H4 (cell line): ENCODE measurements at places on chromosomes 7 and 10.

DNA sequence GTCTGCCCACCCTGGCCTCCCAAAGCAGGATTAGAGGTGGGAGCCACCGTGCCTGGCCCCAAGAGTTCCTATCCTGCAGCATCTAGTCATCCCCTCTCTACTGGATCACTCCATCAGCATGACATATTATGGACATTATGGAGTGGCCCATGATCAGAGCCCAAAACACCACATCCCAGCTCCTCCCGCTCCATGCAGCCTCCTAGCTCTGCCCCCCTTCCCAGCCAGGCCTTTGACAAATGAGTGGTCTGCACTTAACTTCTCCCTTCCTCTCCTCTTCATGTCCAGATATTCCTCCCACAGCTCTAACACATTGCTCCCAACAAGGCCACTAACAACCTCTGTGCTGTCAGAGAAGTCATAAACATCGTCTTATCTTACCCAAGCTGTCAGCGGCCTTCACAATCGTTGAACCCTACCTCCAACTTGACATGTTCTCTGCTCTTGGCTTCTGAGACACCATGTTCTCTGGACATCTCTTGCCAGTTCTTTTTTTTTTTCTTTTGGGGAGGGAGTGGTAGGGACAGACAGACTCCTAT, 187.6 kb downstream of the NSUN6 start:
- no peak for DNase-seq

- DNase-seq, result peak; percentile 83
These were observed 10.4 kb downstream of the STMP1 start for GRCh38 chr7:135672560-135673359.

GRCh38 chr7:133255486-133255885, 2.6 kb downstream of the EXOC4 start:
- DNase-seq, result no peak

GRCh38 chr10:97590082-97590747, 694 bp downstream of the C10orf62 start:
- no peak for DNase-seq

DNA sequence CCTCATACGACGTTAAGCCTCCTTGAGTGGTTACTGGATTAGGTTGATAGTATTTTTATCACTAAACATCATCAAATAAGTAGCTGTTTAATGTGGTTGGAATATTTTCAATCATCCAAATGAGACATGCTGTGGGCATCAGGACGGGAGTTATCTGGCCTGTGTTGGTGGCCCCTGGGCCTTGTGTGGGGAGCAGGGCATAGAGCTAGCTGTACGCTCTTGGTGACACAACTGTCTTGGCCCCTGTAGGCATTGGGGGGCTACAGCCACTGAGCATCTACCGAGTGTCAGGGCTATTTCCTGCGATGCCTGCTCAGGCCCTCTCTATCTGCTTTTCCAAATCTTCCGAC, 28.3 kb downstream of the BAG3 start:
- DNase-seq, result no peak

GRCh38 chr7:140364819-140365218, 33.5 kb downstream of the SLC37A3 start:
- DNase-seq, result no peak

- DNase-seq, result no peak
These were observed 501.3 kb downstream of the GFRA1 start for GRCh38 chr10:115771755-115772154.

GRCh38 chr7:157306846-157307838, 29.7 kb upstream of the DNAJB6 start:
- no peak for DNase-seq

DNA sequence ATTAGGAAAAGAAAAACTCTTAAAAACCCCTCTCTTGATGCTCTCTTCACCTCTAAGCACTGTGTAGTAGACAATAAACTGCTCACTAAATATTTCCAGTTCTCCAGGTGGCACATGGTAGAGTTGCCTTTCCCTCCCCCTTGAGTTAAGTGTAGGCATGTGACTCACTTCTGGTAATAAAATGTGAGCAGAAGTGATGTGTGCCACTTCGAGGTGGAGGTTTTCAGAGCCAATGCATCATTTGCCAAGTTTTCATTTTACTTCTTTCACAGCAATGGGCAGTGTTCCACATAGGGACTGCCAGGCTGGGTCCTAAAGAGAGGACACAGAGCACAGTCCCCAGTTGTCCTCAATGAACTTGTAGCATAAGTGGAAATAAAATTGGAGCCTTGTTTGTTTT, 131.6 kb upstream of the NPY start:
- peak; percentile 81 for DNase-seq

DNA sequence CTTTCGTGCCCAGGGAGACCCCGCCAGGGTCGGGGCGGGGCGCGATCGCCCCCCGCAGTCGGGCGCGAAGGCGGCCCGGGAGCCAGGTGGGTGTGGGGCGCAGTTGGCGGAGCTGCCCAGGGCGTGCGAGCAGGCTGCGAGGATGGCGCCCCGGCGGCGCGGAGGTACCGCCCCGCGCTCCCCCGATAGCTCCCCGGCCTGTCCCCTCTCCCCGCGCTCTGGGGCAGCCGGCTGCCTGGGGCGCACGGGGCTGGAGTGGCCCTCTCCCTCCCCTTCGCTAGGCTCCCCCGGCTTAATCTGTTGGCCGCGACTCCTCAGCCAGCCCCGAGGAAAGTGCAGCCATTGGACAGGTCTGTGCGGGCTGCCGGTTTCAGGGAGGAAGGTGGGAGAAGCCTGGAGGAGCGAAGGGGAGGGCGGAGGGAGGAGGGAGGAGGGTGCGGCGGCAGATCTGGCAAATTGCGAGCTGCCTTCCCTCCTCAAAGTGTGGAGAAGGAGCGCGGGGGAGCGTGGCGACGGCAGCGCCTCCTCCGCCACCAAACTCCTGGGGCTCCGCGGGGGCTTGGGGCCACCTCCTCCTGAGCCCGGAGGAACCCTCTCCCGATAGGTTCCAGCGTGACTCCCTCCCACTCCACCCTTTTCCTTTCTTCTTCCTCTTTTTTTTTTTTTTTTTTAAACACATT, 361 bp upstream of the PLXDC2 start:
- DNase-seq, result peak; percentile 71

- DNase-seq, result peak; percentile 45
These were observed 75.7 kb upstream of the ASAH2 start for GRCh38 chr10:50326757-50327701.

- no peak for DNase-seq
These were observed 57.4 kb upstream of the EGFR start for GRCh38 chr7:54961391-54961790.
